KBM-7 (cell line): ENCODE measurements at places on chromosomes 3 and 15.

- no peak for DNase-seq
Measured at GRCh38 chr15:72495007-72495406, 20.9 kb downstream of the ARIH1 start.

GRCh38 chr3:122555275-122556071 is 8.6 kb downstream of the PARP9 start:
- DNase-seq = no peak

GRCh38 chr3:79751703-79752102 is 16.1 kb downstream of the ROBO1 start:
- no peak for DNase-seq

DNA sequence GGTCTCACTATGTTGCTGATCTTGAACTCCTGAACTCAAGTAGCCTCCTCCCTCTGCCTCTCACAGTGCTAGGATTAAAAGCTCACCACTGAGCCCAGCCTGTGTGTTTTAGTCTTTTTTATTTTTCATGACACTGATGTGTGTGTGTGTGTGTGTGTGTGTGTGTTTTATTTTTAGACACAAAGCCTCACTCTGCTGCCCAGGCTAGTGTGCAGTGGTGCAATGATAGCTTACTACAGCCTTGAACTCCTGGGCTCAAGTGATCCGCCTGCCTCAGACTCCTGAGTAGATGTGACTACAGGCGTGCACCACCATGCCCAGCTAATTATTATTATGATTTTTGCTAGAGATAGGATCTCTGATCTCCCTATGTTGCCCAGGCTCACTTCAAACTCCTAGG is 23.3 kb upstream of the CTSH start:
- DNase-seq = no peak

DNA sequence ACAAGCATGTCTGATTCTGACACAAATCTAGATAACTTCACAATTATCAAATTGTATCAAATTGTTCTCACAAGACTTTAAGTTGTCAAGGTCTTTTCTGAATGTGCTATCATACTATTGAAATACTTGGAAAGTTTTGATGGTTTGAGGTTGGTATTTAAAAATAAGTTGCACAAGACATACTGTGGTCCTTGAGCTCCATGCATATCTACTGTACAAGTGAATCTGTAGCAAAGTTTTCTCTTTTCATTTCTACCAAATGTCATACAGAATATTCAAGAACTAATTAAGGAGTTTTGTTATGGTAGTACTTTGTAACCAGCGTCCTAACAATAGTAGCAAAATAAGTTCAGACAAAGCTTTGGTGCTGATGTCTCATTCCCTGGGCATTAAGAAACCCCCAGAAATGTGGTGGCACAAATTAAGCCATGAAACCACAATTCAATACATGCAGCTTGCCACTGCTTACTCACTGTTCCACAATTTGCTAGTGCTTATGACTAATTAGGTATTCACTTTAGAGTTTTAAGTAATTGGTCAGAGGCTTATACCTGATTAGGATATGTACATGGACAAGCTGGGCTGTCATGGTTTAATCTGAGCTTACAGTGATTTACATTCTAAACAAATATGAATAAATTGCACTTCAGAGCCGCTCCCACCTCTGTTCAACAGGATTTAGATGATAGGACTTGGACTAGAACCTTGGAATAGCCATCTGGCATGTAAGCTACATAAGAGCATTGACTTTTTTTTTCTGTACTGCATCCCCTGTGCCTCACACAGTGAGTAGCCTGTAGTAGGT is 8.8 kb downstream of the TBC1D23 start:
- DNase-seq = no peak

DNA sequence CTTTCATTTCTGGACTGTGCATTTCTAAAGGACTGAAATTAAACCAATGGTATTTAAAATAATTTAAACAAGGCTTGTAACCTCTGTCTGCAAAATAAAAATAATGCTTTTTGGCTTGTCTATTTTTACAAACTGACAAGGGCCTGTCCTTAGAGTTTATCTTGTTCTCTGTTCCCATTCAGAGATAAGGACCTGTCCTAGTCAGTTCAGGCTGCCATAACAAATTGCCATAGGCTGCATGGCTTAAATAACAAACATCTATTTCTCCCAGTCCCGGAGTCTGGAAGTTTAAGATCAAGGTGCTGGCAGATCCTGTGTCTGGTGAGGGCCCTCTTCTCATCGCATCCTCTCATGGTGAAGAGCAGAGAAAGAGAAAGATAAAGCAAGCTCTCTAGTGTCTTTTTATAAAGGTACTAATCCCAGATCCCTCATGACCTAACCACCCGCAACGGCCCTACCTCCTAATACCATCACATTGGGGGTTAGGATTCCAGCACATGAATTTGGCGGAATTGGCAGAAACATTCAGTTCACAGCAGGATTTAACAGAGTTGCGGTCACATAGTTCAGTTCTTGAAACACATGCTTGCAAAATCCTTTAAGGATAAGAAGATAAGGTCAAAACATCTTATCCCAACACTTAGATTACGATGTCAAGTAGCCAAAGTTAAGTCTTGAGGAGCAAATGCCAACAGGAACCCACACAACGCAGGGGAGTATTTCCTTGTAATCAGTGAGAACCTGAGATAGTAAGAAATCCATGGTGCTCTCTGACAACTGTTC is 17.8 kb downstream of the KBTBD8 start:
- no peak for DNase-seq

GRCh38 chr3:41683666-41684350 is 278.1 kb downstream of the ULK4 start:
- no peak for DNase-seq

- no peak for DNase-seq
Measured at GRCh38 chr3:13569641-13570390, 20.9 kb downstream of the FBLN2 start.

DNA sequence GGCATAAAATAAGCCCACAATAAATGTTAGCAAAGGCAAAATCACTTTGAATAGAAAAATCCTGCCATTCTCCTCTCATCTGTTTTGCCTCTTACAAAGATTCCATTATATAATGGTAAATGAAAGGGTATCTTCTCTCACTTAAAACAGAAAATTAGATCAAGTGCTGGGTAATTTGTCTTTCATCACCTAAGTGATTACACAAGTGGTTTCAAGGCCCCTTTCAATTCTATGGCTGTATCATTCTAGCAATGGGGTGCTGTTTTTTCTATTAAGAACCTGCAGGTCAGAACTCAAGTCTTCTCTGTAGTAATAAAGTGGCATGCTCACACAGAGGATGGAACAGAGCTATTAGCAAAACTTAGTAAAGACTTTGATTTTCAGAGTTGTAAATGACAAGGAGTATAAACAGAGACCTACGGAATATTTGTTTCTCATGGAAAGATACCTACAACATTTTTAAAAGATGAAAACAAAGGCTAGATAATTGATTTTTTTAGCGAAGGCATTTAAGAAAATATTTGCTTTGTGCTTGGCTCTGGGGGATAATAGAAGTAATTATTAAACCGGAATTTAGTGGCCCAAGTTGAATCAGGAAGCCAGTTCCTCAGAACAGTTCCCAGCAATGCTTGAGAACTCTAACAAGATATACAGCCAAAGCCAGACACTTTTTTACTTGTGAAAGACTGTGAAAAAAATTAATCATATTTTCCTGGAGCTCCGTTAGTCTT is 137.4 kb downstream of the CMSS1 start:
- no peak for DNase-seq

DNA sequence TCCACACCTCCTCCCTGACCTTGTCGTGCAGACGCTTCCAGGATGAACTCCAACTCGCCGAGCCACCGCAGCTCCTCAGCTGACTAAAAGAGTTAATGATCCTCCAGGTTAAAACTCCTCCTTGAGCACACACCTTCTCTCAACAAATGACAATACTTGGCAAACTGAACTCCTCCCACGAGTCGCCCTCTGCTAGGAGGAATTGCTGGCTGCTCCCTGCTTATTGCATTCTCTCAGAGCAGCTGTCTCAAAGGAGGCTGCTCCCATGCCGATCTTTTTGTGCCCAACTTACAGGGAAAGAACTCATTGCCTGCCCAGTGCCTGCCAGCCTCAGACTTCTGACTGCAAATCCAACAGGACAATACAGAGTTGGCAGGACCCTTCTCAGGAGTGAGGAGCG is at the start of gene ATP13A4:
TSS of gene ATP13A4 (minus strand) at position 85 of the 400 bp plus-strand sequence. CDS start 96 bp downstream, outside the sequence.
- DNase-seq = no peak

DNA sequence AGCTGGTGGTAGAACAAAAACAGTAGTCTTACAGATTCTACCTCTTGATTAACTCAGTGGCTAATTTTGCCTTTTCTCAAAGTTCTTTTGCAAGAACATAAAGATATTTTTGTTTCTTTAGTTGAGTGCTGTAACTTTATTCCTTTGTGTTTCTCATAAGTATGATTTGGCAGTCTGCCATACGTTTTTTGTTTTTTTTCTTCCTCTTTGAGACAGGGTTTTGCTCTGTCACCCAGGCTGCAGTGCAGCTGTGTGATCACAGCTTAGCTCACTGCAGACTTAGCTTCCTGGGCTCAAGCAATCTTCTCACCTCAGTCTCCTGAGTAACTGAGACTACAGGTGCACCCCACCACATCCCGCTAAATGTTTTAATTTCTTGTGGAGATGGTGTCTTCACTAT is 22.4 kb downstream of the B3GNT5 start:
- peak; percentile 74 for DNase-seq

GRCh38 chr15:51754267-51754666 is 2.9 kb downstream of the TMOD2 start:
- DNase-seq = no peak

DNA sequence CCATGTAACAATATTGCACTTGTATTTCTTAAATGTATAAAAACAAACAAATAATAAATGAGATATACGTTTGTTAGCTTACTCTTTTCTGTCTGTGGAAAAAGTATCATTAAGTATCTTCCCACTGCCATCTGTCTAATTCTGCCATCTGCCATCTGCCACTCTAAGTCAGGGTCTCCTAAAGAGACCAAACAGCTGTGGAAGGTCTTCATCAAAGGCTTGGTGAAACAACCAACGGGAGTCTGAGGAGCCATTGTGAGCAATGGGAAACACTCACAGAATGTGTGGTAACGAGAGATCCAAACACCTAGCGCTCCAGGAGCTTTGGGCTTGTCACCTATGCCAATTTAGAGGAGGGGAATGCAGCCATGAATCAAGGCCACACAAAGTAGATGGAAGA is 28.7 kb upstream of the PFN2 start:
- DNase-seq = no peak

GRCh38 chr3:52243791-52244628 is 1.5 kb upstream of the PPM1M start:
- peak; percentile 84 for DNase-seq

GRCh38 chr3:128524374-128525299 is 31.6 kb upstream of the GATA2 start:
- no peak for DNase-seq

DNA sequence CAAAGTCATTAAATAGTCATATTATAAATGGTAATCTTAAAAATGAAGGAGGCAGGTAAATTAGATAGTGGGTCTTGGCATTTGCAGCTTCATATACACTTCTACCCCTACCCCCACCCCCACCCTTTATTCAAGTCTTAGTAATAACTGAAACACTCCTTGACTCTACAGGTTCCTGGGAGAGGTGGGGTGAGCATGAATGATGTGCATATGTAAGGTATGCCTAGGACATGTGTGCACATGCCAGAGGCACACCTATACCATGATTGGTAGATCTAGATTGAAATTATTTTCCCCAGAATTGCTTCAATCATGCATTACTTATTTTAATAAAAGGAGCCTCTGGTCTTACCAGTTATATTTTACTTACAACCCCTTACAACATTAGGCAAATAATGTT is 40.1 kb upstream of the PDCD6IP start:
- DNase-seq = no peak

- no peak for DNase-seq
Measured at GRCh38 chr15:74449643-74450205, 11.2 kb downstream of the UBL7 start.

DNA sequence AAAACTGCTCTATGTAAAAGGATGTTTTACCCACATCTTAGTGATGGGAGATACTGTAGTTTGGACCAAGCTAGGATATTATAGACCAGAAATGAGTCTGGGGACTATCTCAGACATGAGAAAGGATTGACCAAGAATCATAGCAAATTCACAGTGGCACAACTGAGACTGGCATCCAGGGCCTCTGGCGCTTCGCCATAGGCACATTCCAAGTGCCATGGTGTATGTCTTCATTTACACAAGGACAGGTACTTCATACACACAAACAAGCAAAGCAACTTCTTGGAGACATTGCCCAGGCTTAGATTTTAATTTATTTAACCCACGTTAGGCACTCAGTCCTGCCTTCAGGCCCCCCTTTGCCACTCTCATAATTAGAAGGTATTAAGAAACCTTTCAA is 28.9 kb downstream of the CACNA1D start:
- no peak for DNase-seq

DNA sequence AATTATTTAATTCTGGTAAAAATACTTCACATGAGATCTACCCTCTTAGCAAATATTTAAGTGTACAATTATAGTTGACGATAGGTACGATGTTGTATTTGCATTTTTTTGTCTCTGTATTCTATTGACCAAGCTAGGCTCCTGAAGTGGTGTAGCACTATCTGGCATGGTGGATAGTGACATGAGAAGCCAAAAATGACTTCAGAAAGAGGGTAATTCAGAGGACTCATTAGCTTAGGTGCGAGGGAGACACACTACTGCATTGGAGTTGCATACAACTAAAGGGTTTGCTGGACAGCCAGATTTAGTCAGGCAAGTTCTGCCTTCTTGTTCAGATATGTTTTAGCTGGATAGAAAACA is 50.6 kb downstream of the KBTBD8 start:
- no peak for DNase-seq

- DNase-seq = no peak
Measured at GRCh38 chr3:195151866-195152541, 119.0 kb downstream of the XXYLT1 start.

GRCh38 chr3:23996095-23996524 is 51.0 kb downstream of the NR1D2 start:
- no peak for DNase-seq

- no peak for DNase-seq
Measured at GRCh38 chr15:53675832-53676231, 83.6 kb downstream of the WDR72 start.

GRCh38 chr15:95175914-95176658 is 944.7 kb downstream of the MCTP2 start:
- no peak for DNase-seq

DNA sequence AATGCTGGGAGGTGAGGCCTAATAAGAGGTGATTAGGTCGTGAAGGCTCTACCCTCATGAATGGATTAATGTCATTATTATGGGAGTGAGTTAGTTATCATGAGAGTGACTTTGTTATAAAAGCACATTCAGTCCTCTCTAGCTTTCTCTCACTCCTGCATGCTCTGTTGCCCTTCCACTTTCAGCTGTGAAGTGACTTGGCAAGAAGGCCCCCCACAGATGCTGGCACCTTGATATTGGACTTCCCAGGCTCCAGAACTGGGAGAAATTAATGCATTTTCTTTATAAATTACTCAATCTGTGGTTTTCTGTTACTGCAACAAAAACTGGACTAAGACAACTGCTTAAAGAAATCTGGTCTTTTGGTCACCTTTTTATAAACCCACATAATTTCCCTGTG is 144.3 kb downstream of the FBN1 start:
- DNase-seq = no peak

- DNase-seq = peak; percentile 28
Measured at GRCh38 chr3:129119365-129120100, 2.1 kb downstream of the RAB43 start.

- peak; percentile 53 for DNase-seq
Measured at GRCh38 chr3:107206141-107206540, 171.1 kb upstream of the CCDC54 start.
